ENCODE measurements at places on chromosomes 1 and 21.

DNA sequence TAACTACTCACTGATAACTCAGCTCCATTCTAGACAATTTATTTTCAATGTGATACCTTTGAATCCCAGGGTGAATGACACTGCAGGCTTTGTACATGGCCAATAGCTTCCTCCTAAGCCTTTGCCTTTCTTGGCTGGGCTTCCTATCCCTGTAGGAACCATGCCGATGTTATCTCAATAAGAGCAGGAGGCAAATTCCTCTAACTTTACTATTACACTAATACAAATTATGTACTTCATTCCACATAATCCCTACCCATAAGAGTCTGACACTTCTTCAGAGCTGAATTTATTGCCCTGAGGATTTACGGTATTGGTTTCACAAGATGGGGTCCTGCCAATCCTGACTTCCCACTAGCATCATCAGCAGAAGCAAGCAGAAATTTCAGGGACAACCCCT is 14.0 kb downstream of the TGFBR3 start:
- no peak for DNase-seq

DNA sequence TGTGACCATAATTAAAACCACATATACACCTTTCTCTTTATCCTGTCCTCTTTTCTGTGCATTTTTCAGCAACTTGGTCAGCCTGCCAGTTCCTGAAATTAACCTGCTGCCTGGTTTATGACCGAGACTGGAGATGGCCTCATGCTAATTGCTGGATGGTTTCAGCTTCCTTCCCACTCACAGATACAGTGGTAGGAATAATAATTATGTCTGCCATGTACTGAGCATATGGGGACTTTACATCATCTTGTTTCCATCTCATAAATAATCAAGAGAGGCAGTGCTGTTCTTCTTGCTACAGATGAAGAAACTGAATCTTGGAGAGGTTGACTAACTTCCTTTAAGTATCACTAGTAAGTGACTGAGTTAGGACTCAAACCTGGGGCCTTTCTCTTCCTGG is 148.2 kb downstream of the NOS1AP start:
- no peak for DNase-seq

DNA sequence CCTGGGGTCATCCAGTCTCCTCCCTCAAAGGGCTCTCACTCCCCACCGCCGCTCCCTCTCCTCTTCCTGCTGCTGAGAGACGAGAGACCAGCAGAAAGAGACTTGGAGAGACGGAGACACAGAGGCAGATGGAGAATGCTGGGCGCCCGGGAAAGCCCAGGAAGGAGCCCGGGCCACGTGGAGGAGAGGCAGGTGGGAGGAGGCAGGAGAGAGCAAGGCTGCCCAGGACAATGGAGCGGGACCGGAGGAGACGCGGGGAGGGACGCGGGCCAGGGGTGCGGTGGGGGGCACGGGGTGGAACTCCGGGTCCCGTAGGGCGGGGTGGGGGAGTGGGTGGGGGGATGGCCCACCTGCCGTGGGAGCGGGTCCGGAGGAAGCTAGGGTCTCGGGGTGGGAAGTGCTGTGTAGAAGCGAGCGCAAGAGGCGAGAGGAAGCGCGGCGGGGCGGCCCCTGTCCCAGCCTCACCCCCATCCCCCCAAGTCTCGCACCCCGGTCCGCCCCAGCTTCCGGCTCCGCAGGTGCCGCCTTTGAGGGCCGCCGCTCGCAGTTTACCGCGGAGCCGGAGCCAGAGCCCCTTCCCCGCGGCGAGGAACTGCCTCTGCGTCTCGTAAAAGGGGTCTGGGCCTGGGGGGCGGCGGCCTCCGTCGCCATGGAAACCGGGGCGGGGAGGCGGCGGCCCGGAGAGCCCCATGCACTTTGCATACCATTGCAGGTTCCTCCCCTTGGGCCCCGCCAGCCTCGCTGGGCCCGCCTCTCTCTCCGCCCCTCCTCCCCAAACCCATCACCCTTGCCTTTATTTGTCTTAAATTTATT is 11.7 kb upstream of the EPHA2 start:
- DNase-seq, result peak; percentile 73

GRCh38 chr1:94301186-94301585 is 63.8 kb upstream of the ARHGAP29 start:
- DNase-seq, result no peak

GRCh38 chr1:154609398-154610380 is 1.7 kb upstream of the ADAR start:
- DNase-seq, result no peak

- DNase-seq, result no peak
Observed at GRCh38 chr1:244029124-244029523, 22.0 kb upstream of the ZBTB18 start.

DNA sequence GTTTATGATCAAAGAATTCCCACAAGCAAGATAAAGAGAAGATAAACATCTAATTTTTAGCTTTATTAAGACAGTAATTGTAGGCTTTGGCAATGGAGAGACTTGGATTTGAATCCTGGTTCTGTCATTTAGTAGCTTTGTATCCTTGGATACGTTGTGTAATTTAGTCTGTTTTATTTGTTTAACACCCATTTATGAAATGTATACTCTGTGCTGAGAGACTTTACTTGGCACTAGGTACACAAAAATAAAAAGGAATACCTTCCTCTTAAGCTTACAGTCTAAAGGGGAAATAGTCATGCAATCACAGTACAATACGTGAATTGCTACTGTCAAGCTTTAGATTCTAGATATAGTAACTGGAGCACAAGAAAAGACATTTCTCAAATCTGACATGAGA is 23.8 kb downstream of the ZMPSTE24 start:
- no peak for DNase-seq

DNA sequence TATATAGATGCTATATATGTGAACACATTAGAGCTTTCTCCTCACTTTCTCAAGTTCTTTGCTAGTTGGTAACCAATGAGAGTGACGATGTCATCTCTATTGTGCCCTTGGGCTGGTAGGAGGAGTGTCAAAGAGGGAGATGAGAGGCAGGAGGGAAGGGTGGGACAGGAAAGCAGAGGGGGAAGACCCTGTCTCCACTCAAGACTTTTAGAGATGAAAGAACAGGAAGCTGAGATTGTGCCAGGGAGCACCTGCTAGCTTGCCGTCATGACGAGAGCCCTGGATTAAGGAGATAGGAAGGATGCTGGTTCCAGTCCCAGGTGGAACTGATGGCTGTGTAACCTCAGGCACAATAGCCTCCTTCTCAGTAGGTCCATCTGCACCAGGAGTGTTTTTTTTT is 16.7 kb downstream of the CNR2 start:
- DNase-seq, result no peak

DNA sequence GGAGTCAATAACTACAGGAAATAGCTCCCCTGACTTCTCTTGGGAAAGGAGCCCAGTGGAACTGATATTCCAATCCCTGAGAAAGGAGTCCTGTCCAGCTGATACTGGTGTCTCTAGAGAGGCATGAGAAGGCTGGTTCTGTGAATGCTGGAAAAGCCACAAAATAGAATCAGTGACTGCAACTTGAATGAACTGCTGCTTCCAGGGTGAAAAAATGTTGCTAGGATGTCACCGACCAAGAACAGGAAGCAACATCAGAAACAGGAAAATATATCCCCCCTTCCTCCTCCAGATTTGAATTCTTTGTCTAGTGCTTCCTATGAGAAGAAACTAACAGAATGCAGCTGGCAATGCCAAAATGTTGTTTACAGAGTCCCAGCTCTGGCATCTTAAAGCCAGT is 269.3 kb upstream of the LYPLAL1 start:
- no peak for DNase-seq

GRCh38 chr1:3169665-3170356 is 100.8 kb downstream of the PRDM16 start:
- no peak for DNase-seq

DNA sequence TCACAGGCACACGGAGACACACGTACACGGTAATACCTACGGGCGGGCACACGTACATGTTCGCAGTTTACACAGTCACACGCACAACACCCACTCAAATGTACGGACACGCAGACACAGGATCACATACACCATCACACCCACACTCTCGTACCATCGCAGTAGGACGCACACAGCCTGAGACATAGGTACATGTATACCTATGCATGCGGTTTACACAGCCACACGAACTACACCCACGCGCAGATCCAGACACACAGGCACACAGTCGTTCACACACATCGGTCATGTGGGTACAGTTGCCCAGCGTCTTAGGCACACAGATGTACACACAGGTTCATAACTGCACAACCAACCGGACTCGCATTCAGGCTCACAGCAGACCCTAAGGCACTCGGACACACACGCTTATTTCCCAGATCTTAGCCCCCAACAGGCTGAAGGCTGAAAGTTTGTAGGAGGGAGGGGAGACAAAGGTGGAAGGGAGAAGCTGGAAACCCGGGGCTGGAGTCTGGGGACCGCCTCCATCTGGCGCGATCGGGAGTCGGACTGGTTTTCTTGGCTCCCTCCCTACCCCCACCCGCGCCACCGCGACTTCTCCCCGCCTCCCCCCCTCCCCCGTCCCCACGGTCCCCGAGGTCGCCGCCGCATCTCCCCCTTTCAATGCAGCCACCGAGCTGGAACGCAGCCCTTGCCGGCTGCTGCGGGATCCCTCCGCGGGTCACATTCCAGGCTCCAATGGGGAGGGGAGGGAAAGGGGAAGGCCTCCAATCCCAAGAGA is 51.9 kb upstream of the SYNC start:
- DNase-seq, result peak; percentile 54

DNA sequence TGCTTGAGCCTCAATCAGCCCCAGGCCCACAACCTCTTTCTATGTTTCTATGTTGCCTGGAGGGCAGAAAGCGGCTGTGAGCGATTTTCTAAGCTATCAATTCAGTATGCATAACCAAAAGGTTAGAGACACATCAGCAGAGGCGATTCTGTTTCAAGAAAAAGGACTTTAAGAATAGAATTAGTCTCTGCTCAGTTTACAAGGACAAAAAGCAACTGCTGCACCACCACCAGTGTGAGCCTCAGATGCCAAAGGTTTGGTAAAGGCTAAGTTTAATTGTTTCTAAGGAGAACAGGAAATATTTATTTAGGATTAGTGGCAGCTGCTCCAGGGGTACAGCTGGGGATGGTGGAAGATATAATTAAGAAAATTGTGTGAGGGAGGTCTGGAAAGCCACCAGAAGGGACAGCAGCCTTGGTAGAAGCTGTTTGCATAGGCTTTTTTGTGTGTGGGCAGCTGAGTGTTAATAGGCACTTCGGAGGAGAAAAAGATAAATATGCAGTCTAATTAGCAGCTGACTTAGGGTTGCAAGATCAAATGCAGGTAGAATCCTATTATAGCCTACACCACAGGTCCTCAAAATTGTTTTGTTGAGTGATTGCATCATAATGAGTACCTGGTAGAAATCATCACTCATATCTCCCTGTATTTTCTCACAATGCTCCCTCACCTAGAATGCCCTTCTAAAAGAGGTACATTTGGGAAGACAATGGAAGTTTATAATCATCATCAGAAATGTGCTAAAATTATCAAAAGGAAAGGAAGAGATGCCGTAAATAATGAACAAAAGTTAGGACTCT is 35.8 kb downstream of the ZC3H11B start:
- DNase-seq, result no peak

- DNase-seq, result no peak
Observed at GRCh38 chr1:18976096-18976495, 19.6 kb upstream of the IFFO2 start.

GRCh38 chr1:221715321-221716169 is 26.3 kb downstream of the DUSP10 start:
- DNase-seq, result no peak

DNA sequence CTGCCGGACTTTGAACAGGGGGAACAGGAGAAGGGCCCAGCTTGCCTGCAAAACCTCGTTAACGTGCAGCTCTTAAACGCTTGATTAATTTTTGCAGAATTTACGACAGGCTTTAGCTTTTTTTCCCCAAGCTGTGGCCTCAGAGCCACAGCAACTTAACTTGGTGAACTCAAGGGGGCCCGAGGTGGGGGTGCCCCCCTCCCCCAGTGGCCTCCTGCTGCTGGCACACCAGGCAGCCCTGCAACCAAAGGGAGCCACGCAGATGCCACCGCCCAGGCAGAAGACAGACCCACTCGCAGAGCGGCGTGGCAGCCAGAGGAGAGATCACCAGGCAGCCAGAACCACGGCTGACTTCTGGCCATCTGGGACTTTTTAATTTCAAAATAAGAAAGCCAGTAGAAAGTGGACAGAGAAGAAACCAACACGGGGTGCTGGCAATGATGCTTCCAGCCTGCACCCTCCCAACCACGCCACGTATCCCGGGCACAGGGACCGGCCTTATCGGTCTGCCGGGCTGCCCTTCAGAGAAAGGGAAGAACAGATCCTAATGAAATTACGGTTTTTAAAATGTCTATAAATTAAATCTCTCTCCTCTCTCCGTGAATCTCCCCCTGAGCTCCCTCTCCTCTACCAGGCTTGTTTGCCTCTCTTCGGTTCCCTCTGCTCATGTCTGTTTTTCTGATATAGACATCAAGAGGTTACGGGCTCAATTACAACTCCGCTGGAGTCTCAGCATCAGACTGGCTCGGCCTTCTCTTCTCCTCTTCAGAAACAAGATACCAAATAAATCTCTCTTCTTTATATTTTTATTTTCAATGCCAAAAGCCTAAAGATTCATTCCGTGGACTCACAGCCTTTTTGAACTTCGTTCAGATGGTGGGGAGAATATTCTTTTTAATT is 6.4 kb downstream of the CASZ1 start:
- no peak for DNase-seq

DNA sequence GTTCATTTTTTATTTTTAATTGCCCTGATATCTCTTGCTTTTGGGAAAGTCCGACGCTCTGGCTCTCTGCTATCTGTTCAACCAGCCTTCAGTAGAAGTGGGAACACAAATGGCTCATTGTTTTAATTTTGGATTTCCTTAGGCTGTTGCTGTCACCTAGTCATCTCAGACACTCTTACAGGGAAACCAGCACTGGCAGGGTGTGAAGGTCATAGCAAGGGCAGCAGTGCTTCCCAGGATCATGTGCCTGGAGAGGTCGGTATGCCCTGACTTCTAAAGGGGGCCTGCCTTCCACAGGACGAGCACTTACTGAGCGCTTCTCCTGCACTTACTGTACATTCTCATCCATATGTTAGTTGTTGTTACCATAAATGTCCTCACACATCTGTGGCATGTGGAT is 224.2 kb downstream of the DISC1 start:
- no peak for DNase-seq

DNA sequence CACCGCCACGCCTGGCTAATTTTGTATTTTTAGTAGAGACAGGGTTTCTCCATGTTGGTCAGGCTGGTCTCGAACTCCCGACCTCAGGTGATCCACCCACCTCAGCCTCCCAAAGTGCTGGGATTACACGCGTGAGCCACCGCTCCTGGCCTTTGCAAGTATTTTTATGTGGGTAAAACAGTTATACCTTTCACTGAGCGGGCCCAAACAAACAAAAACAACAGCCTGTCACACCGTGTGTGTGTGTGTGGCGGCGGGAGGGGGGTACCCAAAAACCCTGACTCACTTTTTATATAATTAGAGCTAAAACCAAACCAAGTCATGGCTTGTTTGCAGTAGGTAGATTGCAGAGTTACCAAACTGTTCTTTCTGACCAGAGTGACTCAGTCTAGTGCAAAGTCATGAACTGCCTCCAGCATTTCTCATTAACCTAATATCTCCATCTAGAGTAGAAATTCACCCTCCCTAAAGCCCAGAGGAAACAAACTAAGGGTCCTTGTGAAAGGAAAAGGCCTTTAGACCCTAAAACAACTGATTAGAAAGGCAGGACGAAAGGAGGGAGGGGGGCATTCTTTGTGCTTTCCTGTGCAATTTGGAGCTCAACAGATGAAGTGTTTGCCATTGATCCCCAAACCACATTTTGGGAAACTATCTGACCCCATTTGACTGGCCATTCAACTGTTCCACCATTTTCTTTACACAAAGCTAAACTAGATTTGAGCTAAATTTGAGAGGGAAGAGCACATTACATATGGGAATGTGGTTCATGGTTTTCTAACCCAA is 181.0 kb downstream of the DHRS3 start:
- DNase-seq, result no peak

- peak; percentile 44 for DNase-seq
Observed at GRCh38 chr1:225651872-225652728, 823 bp downstream of the ENAH start.

All from Calu3 (cell line).